HFFc6 (cell line): ENCODE measurements at places on chromosomes 6 and 20.

GRCh38 chr6:23505026-23505425 is 621.0 kb upstream of the NRSN1 start:
- no peak for DNase-seq

DNA sequence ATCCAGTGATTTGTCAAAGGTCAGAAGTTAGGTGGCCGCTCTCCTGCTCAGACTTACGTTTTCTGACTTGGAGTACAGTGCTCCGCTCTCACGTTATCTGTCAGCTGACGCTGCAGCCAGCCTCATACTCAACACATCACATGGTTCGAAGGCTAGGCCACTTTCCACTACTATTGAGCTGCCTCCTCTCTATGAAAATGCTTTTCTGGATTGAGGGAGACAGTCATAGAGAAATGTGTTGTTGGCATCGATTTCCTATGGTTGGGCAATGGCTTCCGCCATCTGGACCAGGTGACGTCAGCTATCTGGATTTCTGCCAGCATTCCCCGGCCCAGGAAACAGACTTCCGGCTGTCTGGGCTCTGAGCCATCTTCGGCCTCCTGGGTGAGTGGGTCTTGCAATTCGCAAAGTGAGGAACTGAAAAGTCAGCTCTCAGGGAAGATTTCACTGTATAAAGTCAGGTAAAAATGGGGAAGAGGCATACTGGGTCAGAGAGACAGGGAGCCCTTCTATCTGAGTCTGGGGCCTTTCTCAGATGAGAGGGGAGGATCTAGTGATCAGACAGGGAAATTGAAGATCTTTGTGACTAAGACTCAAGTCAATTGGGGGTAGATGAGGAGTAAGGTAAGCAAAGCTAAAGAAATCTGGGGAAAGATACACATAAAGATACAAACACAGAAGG is 37.5 kb upstream of the IER3 start:
- DNase-seq: peak; percentile 99

DNA sequence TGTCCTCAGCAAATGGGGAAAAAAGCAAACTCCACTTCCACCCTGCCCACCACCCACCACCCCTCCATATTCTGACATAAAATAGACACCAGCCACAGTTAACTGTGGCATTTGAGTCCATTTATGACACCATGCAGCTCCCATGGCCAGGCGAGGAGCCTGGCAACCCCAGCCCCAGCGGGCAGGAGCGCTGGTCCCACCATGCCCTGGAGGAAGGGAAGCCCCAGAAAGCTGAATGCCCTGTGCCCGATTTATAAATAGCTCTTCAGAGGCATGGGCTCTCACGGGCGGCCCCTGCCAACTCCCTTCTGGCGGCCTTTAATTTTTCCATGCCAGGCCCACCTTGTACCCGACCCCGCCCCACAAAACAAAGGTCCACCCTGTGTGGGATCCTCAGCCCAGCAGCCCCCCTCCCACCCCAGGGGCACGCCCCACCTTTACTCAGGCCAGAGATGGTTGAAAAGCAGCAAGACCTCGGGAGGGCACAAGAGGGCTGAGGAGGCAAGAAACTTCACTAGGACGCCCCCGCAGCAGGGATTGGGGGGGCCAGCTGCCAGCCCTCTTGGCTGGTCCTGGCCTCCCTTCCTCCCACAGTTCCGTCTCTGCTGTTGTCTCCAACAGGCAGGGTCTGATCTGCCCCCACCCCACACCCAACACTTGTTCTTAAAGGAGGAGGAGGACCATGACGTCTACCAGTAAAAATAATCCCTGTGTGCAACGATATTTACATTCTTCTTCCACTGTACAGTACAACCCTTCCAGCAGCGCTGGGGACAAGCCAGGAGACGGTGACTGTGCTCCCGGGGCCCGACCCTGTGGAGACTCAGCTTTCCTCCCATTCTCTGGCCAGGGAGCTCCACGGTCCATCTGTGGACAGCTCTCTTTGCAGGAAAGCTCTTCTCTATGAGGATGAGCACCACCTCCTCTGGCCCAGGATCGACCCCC is 115.6 kb upstream of the CDYL start:
- no peak for DNase-seq

DNA sequence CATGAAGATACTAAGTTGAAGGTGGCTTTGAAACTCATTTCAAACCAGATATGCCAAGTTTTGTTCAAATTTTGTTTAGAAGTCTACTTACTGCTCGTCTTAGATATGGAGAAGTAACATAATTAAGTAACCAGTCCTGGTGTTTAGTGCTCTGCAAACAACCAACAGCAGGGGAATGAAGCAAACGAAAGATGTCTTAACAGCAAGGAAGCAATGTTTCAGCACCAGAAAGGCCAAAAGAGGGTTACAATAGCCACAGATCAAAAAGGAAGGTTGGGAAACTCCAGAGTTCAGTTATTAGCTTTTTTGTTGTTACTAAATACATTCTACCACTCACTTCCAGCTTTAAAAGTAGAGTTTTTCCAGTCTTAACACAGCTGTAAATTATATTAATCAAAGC is 45.1 kb downstream of the LHFPL5 start:
- DNase-seq: no peak

GRCh38 chr6:40723967-40724366 is 136.8 kb upstream of the LRFN2 start:
- DNase-seq: peak; percentile 50

DNA sequence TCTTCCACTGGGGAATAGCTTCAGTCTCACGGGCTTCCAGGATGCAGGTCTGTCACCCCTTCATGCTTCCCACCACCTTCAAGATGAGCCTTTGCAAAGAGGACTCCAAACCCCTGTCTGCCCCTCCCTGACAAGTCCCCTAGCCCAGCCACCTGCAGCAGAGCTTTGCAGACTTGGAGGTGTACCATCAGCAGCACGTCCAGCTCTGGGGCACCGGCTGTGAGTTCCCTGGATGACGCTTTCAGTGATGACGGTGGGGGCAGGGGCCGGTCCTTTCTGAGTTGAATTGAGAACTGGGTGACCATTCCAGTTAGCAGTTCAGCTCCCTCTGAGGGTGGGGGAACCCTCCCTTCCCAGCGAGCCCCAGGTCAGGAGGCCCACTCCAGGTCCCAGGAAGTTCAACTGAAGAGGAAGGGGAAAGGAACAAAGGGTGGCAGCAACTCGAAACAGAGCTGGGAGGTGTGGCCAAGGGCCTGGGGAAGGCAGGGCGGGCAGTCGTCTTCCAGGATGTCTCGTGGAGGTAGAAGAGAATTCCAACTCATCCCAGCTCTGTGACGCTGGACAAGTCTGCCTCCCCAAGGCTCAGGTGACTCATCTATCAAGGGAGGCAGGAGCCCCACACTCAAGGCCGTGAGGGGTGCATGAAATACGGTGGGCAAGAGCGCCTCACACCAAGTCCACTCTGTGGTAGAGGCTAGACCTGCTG is 86.0 kb downstream of the PTPN1 start:
- DNase-seq: no peak

- DNase-seq: no peak
Measured at GRCh38 chr20:6599876-6600735, 167.4 kb upstream of the BMP2 start.

DNA sequence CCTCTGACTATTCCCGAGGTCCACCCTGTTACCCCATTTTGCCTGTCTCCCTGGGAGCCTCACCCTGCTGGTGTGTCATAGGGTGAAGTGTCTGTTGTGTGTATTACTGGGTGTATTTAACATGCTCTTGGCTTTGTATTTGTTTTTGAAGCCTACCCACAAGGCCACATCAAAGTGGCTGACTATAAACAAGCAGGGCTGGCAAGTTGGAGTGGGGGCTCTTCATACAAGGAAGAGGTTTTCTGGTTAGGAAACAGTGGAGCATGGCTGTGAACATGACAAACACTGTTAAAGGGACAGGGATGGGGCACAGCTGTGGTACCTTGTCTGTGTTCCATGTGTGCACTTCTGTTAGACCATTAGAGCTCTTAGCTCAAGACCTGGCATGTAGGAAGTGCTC is 26.3 kb downstream of the HECA start:
- DNase-seq: no peak

- DNase-seq: no peak
Measured at GRCh38 chr20:18856873-18857272, 43.3 kb downstream of the SCP2D1 start.

DNA sequence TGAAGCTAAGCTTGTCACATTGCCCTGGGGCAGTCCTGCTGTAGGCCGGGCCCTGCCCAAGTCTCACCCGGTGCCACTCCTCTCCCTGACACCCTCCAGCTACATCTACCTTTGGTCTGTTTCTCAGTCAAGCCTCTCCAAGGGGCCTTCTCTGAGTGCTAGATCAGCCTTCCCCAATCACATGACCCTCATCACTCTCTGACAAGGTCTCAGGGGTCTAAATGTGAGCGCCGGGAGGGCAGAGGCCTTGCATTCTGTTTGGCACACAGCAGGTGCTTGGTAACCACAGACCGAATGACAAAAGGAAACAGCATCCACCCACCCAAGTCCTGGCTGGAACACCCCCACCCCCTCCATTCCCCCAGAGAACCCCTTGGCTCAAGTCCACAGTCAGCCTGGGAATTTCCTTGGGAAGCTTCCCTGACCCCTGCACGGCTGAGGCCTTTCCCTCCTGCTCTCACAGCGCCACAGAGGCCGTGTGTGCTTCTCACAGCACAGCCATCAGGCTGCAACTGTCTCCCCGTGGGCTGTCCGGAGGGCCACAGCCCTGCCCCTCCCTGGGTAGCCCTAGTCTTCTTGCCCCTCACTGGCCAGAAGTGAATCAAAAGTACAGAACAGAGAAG is 32.9 kb downstream of the PKIG start:
- no peak for DNase-seq

DNA sequence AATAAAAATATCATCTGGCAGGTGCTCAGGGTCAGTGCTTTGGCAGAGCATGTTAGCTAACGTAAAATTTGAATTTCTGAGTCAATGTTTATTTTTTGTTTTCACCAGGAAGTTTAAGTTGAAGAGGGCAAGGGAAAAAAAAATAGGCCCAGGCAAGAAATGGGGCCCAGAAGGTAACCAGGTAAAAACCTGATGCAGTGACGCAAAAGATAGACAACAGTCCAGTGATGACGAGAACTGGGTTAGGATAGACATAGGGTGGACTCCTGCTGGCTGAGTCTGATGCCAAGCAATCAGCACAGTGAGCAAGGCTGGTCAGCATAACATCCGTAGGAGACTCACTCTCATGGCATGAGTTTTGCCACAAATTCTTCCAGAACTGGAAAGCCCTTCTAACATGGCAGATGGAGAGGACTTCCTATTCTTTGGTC is 42.2 kb downstream of the ZHX3 start:
- DNase-seq: peak; percentile 32

DNA sequence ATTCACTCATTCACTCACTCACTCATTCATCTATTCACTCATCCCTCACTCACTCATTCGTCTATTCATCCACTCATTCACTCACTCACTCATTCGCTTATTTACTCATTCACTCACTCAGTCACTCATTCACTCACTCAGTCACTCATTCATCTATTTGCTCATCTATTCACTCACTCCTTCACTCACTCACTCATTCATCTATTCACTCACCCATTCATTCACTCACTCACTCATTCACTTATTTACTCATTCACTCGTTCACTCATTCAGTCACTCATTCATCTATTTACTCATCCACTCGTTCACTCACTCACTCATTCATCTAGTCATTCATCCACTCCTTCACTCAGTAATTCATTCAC is 128.2 kb downstream of the TTLL2 start:
- no peak for DNase-seq

DNA sequence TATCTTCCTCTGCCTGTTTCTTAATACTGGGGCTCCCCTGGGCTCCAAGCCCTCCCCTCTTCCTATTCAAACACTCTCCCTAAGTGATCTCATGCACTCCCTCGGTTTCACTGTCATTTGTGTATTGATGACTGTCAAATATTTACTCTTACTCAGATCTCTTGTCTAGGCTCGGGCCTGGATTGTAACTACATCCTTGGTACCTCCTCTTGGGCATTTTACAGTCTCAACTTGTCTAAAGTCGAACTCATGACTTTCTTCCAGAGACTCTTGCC is 189.4 kb upstream of the PRDM1 start:
- no peak for DNase-seq

DNA sequence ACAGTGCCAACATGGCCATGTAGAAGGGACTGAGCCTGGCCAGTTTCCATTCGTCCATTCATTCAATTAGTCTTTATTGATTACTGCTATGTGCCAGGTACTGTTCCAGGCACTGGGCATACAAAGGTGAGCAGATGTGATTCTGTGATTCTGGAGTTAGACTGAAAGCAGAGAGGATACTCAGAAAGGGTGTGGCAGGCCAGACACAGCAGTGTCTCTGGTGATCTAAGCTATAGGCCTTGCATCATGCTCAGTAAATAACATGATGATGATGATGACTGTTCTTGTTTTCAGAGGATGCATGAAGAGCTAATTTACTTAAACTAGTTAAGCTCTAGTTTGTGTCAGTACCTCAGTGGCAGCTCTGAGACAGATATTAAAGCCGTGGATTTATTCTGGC is 31.4 kb upstream of the FUCA2 start:
- DNase-seq: peak; percentile 16

DNA sequence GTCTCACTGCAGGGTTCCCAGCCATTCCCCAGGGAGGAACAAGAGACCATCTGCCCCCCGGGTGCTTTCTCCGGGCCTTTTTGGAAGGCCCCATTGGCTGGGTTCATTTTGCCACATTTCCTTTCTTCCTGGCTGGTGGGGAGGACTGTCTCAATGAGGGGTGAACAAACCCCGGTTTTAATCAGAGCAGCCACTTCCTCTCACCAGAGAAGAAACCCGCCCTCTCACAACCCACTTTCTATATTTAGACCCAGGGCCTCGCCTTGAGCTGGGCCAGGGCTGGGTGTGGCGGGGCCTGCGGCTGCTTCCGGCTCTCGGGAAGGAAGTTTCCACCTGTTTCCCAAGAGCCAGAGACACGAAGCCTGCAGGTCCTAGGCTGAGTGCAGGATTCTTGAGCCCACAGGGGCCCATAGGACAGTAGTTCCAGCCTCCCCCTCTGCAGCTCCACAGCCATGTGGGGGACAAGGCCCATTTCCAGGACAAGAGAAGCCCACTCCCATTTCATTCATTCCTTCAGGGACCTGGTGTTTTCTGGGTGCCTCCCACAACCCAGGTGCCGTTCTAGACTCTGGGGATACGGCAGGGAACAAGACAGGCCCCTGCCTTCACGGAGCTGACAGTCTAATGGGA is 41.8 kb downstream of the RBM38 start:
- DNase-seq: no peak

GRCh38 chr6:133817460-133818047 is 71.4 kb upstream of the TCF21 start:
- DNase-seq: no peak

DNA sequence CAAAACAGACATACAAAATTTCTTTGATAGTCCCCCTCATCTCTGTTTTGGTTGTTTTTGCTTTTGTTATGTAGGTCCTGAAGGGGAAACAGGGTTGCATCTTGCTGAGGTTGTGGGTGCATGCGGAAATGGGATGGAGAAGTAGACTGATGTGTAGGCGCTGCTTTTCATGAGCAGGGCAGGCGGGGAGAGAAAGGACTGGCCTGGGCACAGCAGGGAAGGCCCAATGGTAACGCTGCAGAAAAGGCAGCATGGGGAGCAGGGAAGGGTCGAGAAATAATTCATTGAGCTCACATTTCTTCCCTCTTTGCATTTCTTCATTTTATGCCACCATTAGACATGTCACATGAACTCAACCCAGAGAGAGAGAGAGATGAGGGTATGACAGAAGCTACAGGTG is 74.3 kb upstream of the CCN2 start:
- DNase-seq: no peak
